ENCODE measurements at places on chromosomes 4 and X. TPM values are rescaled to one million over a fixed set of nuclear protein-coding genes. Genes with fewer than 3 reads are reported as not detected.

DNA sequence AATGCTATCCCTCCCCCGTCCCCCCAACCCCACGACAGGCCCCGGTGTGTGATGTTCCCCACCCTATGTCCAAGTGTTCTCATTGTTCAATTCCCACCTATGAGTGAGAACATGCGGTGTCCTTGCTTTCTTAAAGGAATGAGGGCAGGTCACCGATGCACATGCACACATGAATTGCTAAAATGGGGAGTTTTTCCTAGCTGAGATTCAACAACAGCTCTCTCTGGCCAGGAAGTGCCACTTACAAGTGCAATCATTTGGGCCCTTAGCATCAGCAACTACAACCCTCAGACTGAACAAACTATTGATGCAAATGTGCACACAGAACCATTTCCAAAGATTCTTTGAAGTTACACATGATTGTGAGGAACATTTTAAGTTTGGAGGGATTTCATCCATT, 95.7 kb upstream of the IQCM start:
- no peak for DNase-seq

NLGN4X gene
- total RNA-seq: 40.9 TPM

- DNase-seq: no peak
These were observed 1.8 kb downstream of the KLF3 start for GRCh38 chr4:38665551-38666411.

- no peak for DNase-seq
These were observed 19.1 kb upstream of the XK start for GRCh38 chrX:37666516-37666915.

DNA sequence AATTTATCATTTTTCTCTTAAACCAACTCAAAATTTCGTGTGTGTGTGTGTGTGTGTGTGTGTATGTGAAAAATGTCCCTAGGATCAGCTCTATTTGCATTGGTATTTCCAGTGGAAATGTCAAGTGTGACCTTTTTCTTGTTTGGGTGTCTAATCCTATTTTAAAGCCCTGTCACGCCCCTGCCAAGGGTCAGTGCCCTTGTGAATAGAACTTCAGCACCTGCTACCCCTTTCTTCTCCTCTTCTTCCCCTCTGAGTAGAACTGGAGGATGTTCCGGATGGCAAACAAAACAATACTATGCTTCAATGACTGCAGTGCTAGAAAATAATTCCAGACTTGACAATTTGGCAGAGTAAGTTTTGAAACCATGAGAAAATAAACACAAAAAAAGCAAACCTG, 67.3 kb downstream of the SPRY1 start:
- no peak for DNase-seq

DNA sequence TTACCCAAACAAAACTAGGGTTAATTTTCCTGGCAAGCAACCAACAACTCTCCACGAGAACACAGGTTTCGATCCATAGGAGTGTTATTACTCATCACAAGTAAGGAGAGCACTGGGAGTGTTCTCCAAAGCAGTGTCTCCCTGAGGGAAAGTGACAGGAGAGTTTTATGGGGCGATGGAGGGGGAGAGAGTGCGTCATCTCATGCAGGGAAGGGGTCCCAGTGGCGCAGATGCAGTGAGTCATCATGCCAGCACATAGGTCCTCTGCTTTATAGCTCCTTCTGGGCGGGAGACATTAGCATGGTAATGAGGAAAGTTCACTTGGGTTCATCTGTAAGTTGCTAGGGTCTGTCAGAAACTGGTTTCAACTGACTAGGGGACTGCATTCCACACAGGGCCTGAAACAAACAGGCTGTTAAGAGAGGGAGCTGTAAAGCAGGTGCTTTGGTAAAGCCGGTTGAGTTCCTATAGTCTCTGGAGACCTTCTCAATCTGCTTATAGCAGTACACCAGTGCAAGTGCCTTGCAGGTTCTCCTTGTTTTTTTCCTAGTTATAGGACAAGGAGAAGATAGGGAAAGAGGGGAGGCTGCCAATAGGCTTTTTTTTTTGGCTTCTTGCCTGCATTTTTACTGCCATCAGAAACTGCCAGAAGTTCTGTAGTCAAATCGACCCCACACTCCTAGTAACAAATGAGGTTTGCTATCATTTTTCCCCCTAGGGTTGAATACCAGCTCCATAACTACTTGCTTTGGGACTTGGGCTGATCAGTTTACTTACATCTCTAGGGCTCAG, 12.8 kb upstream of the BOD1L1 start:
- no peak for DNase-seq

All from glutamatergic neuron (in vitro differentiated cells).